ENCODE measurements at places on chromosomes 4 and X.
A peak's percentile ranks its signal among the peaks of the same experiment; 100 is the strongest.

DNA sequence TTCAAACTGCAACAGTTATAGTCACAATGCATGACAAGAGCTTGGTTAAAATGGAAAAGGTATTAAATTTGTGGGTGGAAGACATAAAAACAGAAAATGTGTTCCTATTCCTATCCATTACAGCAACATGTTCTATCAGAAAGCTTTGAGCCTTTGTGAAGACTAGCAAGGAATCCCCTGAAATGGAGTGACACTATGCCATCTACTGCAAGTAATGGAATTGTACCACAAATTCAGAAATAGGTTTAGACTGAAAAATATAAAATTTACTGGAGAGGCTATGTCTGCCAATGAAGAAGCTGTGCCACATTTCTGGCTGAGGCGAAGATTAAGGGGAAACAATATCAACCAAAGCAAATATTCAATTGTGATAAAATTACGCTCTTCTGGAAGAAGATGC is 247.9 kb downstream of the ADAM29 start:
- no peak overlapping the region for H3K27ac ChIP-seq
- H3K4me3 ChIP-seq, result no peak overlapping the region
- H3K27me3 ChIP-seq, result no peaks in the 10 kb centered on the region
- no peak for DNase-seq
- H3K4me1 ChIP-seq, result no peaks in the 10 kb centered on the region
- H3K36me3 ChIP-seq, result no peaks in the 10 kb centered on the region

- H3K4me1 ChIP-seq, result peaks cover 10% of the 10 kb centered on the region
- H3K4me3 ChIP-seq, result no peak overlapping the region
- no peak overlapping the region for H3K27ac ChIP-seq
- H3K27me3 ChIP-seq, result no peaks in the 10 kb centered on the region
- DNase-seq, result no peak
Observed at GRCh38 chr4:13476915-13477314, 7.2 kb downstream of the RAB28 start.

DNA sequence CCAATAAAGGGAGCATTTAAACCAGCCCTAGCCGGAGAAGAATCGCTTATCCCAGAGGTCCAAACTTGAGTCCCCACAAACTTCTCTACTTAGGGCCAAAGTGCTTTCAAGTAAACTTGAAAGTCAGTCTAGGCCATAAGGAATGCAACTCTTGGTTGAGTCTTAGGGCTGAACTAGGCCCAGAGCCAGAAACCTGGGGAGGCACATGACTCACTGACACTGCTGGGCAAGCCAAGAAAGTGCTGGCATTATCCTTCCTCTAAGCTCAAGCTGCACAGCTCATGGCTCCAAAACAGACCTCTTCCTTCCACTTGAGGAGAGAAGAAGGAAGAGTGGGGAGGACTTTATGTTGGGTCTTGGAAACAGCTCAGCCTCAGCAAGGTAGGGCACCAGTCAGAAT is 1257.3 kb upstream of the DIAPH2 start:
- no peak overlapping the region for H3K4me3 ChIP-seq
- H3K36me3 ChIP-seq, result no peaks in the 10 kb centered on the region
- H3K4me1 ChIP-seq, result no peaks in the 10 kb centered on the region
- no peak for DNase-seq
- H3K27ac ChIP-seq, result no peak overlapping the region
- H3K27me3 ChIP-seq, result no peaks in the 10 kb centered on the region

GRCh38 chr4:113564493-113564892 is 197.0 kb downstream of the CAMK2D start:
- no peak for DNase-seq
- H3K27me3 ChIP-seq, result no peaks in the 10 kb centered on the region
- no peak overlapping the region for H3K27ac ChIP-seq
- H3K4me3 ChIP-seq, result peak overlapping the region; percentile 64

All from activated CD4-positive, alpha-beta T cell treated with anti-CD3 and anti-CD28 coated beads, Interleukin-2, amount 10 ng/mL, durations not matched to agents 24 days and 14 days (primary cell).